ENCODE measurements at places on chromosomes 12 and 14.

DNA sequence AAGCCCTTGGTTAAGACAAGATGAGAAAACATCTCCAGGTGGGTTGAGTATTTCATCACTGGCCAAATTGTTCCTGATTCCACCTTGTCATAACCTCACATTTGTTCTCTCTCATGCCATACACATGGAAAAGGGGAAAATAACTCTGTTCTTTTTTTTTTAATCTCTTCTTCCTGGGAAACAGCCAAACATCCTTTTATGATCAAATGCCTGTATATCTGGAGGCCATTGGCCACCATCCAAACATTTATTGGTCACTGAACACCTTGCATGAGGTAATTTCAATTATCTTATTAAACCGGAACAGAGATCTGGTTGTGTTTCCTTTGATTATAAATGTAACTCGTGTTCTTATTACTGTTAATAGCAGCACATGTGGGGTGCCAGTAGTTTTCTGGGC lies 469.6 kb downstream of the NPAS3 start:
- H3K4me1 ChIP-seq = no peaks in the 10 kb centered on the region
- H3K36me3 ChIP-seq = no peaks in the 10 kb centered on the region
- no peaks in the 10 kb centered on the region for H3K27me3 ChIP-seq
- H3K27ac ChIP-seq = no peak overlapping the region

- no peak for DNase-seq
- no peaks in the 10 kb centered on the region for H3K27me3 ChIP-seq
- no peaks in the 10 kb centered on the region for H3K4me1 ChIP-seq
- no peaks in the 10 kb centered on the region for H3K36me3 ChIP-seq
- H3K27ac ChIP-seq = no peak overlapping the region
Observed at GRCh38 chr12:114655934-114656749, 27.8 kb downstream of the TBX3 start.

GRCh38 chr14:104196461-104197140 lies 58.2 kb downstream of the KIF26A start:
- peaks cover 50% of the 10 kb centered on the region for H3K27me3 ChIP-seq
- H3K27ac ChIP-seq = no peak overlapping the region
- DNase-seq = no peak

DNA sequence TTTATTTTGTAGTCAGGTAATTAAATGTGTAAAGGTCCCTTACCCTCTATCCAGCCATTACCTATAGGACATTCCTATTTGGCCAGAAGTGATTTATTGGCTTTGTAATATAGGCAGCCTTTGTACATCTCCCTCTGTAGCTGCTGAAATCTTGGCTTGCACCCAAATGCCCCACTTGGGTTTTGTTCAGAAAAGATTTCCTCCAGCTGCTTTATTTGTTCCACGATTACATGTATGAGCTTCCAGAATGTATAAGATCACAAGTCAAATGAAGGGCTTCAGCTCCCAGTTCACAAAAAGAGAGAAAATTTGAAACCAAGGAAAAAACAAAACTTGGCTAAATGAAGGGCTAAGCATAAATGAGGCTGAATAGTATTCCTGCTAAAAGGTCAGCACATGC lies 103.4 kb downstream of the EFCAB11 start:
- no peak for DNase-seq
- no peak overlapping the region for H3K4me3 ChIP-seq
- no peaks in the 10 kb centered on the region for H3K36me3 ChIP-seq

GRCh38 chr14:22383515-22384166 lies 205.4 kb downstream of the DAD1 start:
- no peak overlapping the region for H3K4me3 ChIP-seq
- DNase-seq = no peak
- no peaks in the 10 kb centered on the region for H3K27me3 ChIP-seq
- no peaks in the 10 kb centered on the region for H3K36me3 ChIP-seq

DNA sequence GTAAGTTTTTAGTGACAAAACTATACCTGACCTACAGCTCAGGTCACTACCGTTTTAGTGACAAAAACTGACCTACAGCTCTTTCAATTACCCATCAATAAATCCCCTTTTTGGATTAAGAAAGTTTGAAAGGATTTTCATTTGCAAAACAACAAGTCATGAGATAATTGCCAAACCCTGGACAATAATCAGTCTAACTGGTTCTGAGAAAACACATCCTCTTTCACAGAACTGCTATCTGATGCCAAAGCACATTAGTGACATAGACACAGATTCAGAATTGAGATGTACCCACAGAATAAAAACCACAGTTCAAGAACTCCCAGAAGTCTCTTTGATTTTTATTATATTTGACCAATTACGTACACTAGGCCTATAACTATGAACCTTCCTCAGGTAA lies 126.0 kb upstream of the COCH start:
- H3K36me3 ChIP-seq = no peaks in the 10 kb centered on the region
- H3K27ac ChIP-seq = no peak overlapping the region
- no peaks in the 10 kb centered on the region for H3K4me1 ChIP-seq
- no peak overlapping the region for H3K4me3 ChIP-seq

GRCh38 chr14:95663226-95663797 lies 22.9 kb upstream of the TCL1B start:
- peaks cover 17% of the 10 kb centered on the region for H3K4me1 ChIP-seq
- no peak overlapping the region for H3K4me3 ChIP-seq
- DNase-seq = no peak
- no peak overlapping the region for H3K27ac ChIP-seq
- peaks cover 20% of the 10 kb centered on the region for H3K27me3 ChIP-seq

- H3K4me3 ChIP-seq = no peak overlapping the region
- peaks cover 11% of the 10 kb centered on the region for H3K4me1 ChIP-seq
Observed at GRCh38 chr12:46187023-46187422, 81.8 kb downstream of the SLC38A1 start.

DNA sequence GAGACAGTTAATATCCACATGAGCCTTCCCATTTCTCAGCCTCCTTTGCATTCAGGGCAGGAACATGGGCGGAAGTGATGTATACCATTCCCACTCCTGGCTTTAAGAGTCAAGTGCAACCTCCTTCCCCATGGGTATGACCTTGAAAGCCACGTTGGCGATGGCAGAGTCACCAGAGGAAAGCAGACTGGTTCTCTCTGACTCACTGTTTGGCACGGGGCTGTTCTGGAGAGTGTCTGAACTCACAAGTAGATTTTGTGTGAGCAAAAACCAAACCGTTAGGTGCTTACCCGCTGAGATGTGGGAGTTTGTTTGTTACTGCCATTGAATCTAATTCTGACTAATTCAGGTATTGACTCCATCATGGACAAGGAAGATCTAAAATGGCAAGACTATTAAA lies 36.7 kb upstream of the PZP start:
- H3K4me1 ChIP-seq = peaks cover 5% of the 10 kb centered on the region
- H3K36me3 ChIP-seq = no peaks in the 10 kb centered on the region
- H3K27me3 ChIP-seq = no peaks in the 10 kb centered on the region
- H3K27ac ChIP-seq = peak overlapping the region; percentile 68
- no peak for DNase-seq

DNA sequence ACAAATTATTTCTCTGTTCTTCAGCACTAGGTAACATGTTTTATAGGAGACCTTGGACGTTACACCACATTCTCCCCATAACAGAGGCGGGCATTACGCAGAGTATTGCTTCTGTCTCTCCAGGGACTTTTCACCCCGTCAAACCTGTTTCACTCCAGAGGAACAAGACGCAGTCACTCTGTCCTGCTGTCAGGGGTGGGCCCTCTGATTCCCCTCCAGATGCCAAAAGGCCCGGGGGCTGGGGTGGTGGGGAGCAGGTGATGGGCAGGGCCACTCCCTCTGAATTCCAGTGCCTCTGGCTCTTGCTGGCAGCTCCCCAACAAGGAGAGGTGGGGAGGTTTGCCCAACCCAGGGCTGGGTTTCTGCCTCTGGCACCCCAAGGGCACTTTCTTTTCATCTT lies 71.9 kb downstream of the NTF3 start:
- H3K4me3 ChIP-seq = no peak overlapping the region
- no peak overlapping the region for H3K27ac ChIP-seq
- H3K27me3 ChIP-seq = peaks cover 11% of the 10 kb centered on the region
- H3K36me3 ChIP-seq = no peaks in the 10 kb centered on the region
- H3K4me1 ChIP-seq = no peaks in the 10 kb centered on the region

DNA sequence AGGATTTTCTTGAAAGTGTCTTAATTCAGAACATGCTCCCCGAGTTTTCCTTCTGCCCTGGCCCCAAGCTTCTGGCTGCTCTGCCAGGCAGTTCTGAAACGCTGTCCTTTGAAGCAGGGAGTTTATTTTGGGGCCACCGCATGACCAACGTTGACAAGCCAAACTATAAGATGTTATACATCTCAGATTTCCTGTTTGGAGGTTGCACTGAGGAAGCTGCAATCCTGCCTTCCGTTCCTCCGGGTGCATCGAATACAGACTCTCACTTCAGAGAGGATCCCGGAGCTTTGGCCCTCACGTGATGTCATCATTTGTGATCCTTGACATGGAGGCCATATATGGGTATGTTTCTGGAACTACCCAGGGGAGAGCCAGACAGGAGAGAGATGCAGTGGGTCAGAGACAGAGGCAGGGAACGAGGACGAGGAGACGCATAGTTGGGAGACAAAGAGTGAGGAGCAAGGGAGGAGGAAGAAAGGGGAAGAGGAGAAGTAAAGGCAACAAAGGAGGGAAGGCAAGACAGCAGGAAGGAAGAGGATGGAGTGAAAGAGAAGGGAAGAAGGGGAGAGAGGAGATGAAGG lies at the start of gene ASB2:
Gene ASB2, minus strand, starts transcription at position 94 of the 581 bp plus-strand sequence. CDS start 12,031 bp downstream, outside the sequence.
- no peaks in the 10 kb centered on the region for H3K27me3 ChIP-seq
- peak within 1 kb of the TSS; percentile 20 for H3K4me3 ChIP-seq
- DNase-seq = no peak

DNA sequence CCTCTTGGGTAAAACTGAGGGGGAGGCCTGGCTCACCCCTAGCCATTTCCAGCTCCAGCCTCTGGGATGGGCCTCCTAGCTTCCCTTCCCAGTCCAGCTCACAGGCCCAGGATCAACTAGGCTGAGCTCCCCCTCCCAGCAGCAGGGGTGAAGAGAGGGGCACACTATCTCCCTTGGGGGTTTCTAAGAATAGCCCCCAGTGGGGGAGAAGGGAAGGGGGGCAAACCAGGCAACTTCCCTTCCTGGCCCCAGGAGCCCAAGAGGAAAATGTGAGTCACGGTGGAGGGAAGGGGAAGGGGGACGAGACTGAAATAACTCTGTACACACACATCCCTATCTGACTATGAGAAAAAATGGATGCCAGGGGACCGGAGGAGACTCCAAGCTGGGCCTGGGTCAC lies 9.0 kb downstream of the ADCY6 start:
- H3K27ac ChIP-seq = peak overlapping the region; percentile 25
- no peak for DNase-seq
- peaks cover 32% of the 10 kb centered on the region for H3K36me3 ChIP-seq
- no peak overlapping the region for H3K4me3 ChIP-seq
- H3K4me1 ChIP-seq = peaks cover 35% of the 10 kb centered on the region

DNA sequence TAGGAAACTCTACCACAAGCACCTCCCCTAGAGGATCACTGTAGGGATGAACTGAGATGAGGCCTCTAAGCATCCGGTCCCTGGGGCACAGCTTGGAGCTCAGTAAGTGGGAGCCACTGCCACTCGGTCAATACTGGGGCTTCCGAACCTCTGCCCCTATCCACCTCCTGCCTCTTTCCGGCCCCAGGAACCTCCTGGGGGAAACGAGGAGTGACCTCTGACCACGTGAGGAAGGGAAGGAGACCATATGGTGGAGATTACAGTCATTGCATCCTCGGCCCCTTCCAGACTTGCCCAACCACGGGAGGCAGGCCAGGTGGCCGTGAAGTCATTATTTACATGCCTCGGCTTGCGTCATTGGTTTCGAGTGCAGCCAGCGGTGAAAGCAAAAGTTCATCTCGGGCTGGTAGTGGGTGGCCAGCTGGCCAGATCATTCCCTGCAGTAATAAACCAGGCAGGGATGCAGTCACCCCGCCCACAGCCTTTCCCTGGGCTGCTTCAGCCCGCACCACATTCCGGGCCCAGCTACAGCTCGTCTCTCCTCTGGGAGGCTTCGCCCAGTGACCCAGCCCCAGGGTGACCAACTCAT lies 65.4 kb downstream of the C14orf132 start:
- H3K4me1 ChIP-seq = peaks cover 33% of the 10 kb centered on the region
- H3K27ac ChIP-seq = peak overlapping the region; percentile 79
- no peaks in the 10 kb centered on the region for H3K36me3 ChIP-seq
- H3K4me3 ChIP-seq = no peak overlapping the region
- no peaks in the 10 kb centered on the region for H3K27me3 ChIP-seq

GRCh38 chr14:102917056-102917385 lies 5.4 kb upstream of the AMN start:
- no peak overlapping the region for H3K4me3 ChIP-seq
- H3K27ac ChIP-seq = no peak overlapping the region
- no peaks in the 10 kb centered on the region for H3K4me1 ChIP-seq
- H3K27me3 ChIP-seq = no peaks in the 10 kb centered on the region
- no peak for DNase-seq

GRCh38 chr12:131422744-131423143 lies 288.1 kb upstream of the SFSWAP start:
- no peaks in the 10 kb centered on the region for H3K36me3 ChIP-seq
- no peak overlapping the region for H3K27ac ChIP-seq
- DNase-seq = no peak
- no peak overlapping the region for H3K4me3 ChIP-seq

- DNase-seq = no peak
- H3K27me3 ChIP-seq = no peaks in the 10 kb centered on the region
- no peaks in the 10 kb centered on the region for H3K4me1 ChIP-seq
- peaks cover 36% of the 10 kb centered on the region for H3K36me3 ChIP-seq
- no peak overlapping the region for H3K4me3 ChIP-seq
- H3K27ac ChIP-seq = no peak overlapping the region
Observed at GRCh38 chr12:71786829-71787228, 32.2 kb downstream of the RAB21 start.

DNA sequence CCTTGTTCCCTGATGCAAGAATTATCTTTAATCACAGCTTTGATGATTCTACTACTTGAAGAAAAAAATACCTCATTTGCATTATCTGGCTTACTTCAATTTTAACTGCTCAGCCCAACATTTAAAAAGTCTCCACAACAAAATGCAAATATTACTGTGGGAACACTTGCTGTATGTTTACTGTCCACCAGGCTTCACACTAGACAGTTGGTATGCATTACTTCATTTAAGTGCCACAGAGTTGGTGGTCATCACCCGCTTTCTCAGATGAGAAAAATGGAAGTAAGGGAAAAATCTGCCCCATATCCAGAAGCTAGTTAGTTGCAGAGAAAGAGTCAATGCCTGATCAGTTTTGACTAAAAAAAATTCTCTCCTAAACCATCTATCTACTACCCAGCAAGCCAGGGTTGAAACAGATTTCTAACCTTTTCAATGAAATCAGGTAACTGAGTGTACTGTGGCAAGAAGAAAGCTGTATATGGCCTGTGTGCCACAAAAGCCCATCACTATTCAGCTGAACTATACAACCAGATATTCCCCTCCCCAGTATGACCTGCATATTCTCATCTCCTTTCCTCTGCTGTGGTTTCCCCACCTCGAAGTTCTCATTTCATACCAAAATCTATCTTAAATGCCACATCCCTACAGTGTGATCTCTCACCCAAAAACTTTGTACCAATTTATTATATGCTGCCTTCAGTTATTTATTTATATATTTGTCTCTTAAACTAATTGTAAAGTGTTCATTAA lies 90.3 kb downstream of the ATP2B1 start:
- no peaks in the 10 kb centered on the region for H3K4me1 ChIP-seq
- peaks cover 17% of the 10 kb centered on the region for H3K36me3 ChIP-seq
- H3K4me3 ChIP-seq = no peak overlapping the region

- no peaks in the 10 kb centered on the region for H3K36me3 ChIP-seq
- no peaks in the 10 kb centered on the region for H3K27me3 ChIP-seq
- no peaks in the 10 kb centered on the region for H3K4me1 ChIP-seq
- H3K4me3 ChIP-seq = no peak overlapping the region
Observed at GRCh38 chr12:126860210-126860609, 1406.8 kb upstream of the TMEM132C start.

Measured in suprapubic skin (tissue), 4 donors.